Stimulated activated CD8-positive, alpha-beta memory T cell treated with anti-CD3 and anti-CD28 coated beads, Interleukin-7, amount 100 ng/mL, for 4 hours (primary cell): ENCODE measurements at places on chromosomes 13 and 19.
A peak's percentile ranks its signal among the peaks of the same experiment; 100 is the strongest.

- DNase-seq = peak; percentile 93
These were observed at the start of gene REXO1 for GRCh38 chr19:1848399-1849131. Gene REXO1 (minus strand): TSS chr19:1848483. CDS start chr19:1848358, 125 bp downstream.

GRCh38 chr13:26810095-26810494 is 49.5 kb upstream of the GPR12 start:
- no peak for DNase-seq

- no peak for DNase-seq
These were observed 69.9 kb downstream of the C13orf42 start for GRCh38 chr13:51041126-51041525.

DNA sequence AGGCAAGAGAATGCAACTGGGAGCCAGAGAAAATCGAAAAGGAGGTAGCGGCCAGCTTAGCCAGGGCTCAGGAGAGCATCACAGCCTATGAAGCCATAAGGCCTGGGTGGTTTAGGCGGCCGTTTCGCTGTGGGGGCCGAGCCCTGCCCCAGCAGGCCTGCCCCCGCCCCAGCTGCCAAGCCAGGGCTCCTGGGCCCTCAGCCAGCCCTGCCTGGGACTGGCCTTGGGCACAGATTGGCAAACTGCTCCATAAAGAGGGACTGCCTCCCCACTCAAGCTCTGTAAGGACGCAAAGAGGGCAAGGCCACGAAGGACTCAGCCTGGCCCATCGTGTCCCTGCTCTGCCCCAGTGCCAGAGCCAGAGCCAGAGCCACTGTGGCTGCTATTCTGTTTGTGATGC is 10.2 kb downstream of the ZNF653 start:
- no peak for DNase-seq

GRCh38 chr13:106449096-106449495 is 86.4 kb downstream of the EFNB2 start:
- DNase-seq = no peak

DNA sequence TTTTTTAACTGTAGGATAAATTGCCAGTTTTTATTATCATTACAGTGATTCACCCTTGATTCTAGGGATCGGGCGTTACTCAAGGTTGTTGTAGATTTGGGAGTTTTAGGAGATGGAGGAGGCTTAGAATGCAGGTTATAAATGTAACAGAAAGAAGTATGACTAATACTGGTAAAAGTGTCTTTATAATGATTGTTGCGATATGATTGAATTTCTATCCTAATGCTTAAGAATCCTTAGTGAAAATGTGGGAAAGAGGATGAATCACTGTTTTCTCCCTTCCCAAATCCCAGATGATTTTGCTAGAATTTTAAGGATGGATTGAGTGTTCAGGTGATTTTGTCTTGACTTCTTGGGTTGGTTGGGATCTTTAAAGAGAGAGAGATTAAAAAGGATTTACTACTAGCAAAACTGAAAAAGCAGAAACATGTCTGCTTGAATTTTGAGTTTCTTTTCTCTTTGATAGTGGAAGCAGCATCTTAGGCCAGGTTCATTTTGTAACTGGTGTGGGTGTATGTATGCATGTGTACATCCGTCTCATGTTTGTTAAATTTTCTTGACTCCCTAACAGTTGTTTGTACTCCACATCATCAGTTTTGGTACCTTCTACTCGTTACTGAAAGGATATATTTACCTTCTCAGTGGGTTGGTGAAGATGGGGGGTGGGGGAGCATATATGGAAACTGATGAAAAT is 25.9 kb downstream of the ARHGAP35 start:
- no peak for DNase-seq

- no peak for DNase-seq
These were observed at the start of gene LRRC25 for GRCh38 chr19:18397242-18398202. Gene LRRC25 (minus strand): TSS chr19:18397622. CDS start chr19:18396963, 659 bp downstream.

- no peak for DNase-seq
These were observed 1.3 kb downstream of the ZNF749 start for GRCh38 chr19:57436417-57436816.

DNA sequence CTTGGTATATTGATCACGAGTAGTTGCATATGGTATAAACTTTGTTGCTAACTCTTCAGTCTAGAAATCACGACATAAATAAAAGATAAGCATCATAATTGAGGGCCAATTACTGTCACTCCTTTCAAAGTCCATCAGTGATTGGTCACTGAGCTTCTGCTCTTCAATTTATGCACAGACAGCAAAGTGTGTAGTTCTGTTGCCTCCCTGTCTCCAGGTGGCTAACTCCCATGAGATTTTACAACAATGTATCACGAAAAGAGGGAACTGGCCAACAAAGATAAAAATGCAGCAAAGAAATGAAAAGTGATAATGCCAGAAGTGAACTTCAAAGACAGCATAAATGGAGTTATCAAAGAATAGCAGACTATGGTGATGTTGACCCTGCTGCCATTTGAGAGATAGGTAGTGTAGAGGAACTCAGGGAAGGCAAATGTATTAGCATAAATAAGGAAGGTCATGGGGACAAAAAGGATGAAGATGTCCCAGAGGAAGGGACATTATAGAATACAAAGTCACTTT is 12.7 kb upstream of the TNFSF14 start:
- DNase-seq = no peak

GRCh38 chr19:5269926-5270325 is 70.7 kb downstream of the PTPRS start:
- DNase-seq = no peak

- no peak for DNase-seq
These were observed 11.5 kb downstream of the MED16 start for GRCh38 chr19:881385-882071.

- no peak for DNase-seq
These were observed 11.5 kb downstream of the FFAR2 start for GRCh38 chr19:35459414-35460082.

DNA sequence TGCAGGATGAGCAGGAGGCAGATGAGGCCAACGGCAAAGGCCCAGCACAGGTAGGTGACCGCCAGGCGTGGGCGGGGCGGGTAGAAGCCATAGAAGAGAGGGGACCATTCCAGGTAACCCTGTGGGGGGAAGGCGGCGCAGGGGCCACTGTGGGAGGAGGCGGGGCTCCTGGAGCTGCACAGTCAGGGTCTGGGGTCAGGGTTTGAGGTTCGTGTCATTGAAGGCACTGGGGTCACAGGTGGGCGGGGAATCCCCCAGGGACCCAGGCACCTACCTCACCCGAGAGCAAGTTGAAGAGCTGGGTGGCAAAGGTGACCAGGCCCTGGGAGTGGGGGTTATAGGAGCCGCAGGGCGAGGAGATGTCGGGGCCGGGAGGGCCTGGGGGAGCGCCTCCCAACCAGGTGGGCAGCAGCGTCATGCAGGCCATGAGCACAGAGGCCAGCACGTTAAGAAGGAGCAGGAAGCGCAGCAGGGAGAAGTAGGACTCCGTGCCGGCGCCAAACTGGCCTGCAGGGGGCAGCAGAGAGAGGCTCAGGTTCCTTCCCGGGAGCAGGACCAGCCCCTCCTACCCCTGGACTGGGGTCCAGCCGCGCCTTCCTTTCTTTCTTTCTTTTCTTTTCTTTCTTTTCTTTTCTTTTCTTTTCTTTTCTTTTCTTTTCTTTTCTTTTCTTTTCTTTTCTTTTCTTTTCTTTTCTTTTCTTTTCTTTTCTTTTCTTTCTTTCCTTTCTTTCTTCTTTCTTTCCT is 4.6 kb downstream of the TMC4 start:
- peak; percentile 77 for DNase-seq

GRCh38 chr19:5186293-5187050 is 154.1 kb downstream of the PTPRS start:
- no peak for DNase-seq

DNA sequence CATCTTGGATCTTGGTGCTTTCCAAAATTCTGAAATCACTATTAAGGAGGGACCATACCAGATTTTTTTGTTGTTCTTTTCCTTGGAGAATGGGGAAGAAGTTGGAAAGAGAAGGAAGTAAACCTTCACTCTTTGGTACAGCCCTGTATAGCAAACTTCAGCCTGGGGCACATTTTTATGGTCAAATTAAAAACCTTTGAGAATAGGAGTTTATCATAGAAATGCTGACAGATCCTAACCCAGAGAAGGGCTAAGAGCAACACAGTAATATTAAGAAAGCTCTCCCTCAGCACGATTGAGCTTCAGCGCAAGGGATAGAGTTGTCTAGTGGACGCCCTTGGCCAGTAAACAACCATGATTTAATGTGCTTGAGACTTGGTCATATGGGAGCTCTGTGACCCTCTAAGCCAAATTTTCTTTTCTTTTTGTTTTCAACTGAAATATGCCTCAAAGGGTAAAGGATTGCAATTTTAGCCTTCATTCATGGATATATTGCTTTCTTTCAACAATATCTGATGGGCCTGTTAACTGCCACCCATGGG is 294.3 kb upstream of the MAB21L1 start:
- DNase-seq = no peak

DNA sequence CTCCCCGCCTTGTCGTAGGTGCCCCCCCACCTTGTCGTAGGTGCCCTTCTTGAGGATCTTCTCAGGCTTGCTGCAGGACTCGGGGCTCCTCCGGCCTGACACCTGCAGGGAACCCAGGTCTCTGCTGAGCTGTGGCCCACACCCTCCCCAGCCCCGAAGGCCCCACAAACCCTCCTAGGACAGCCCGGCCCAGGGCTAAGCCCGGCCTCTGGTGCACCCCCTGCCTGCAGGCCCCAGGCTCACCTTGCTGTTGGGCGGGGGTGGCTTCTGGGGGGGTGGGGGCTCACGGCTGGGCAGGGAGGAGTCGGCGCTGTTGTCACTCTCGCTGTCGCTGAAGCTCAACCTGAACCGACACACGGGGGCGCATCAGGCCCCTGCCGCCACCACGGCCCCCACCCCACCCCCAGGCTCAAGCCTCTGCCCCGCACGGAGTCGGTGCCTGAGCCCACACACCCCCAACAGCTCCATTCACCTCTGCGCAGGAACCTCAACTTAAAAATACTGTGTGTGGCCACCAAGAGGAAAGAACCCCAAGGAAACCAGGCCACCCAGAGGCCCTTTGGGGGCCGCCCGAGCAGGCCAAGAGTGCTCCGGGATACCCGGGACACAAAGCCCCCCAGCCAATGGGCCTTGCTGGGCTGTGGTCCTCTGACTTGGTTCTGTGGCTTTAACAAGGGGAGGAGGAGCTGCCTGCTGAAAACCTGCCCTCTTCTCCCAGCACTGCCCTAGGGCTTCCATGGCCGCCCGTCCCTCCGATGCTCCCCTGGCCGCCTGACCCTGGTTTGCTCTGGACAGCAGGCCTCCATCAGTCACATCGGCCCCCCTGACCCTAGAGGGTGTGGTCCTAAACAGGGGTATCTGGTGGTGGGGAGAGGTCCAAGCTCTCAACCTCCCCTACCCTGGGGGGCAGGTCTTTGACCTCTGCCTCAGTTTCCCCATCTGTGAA is 65.8 kb downstream of the MLLT1 start:
- DNase-seq = no peak

- no peak for DNase-seq
These were observed 1003.7 kb downstream of the SLITRK1 start for GRCh38 chr13:82878536-82878935.

DNA sequence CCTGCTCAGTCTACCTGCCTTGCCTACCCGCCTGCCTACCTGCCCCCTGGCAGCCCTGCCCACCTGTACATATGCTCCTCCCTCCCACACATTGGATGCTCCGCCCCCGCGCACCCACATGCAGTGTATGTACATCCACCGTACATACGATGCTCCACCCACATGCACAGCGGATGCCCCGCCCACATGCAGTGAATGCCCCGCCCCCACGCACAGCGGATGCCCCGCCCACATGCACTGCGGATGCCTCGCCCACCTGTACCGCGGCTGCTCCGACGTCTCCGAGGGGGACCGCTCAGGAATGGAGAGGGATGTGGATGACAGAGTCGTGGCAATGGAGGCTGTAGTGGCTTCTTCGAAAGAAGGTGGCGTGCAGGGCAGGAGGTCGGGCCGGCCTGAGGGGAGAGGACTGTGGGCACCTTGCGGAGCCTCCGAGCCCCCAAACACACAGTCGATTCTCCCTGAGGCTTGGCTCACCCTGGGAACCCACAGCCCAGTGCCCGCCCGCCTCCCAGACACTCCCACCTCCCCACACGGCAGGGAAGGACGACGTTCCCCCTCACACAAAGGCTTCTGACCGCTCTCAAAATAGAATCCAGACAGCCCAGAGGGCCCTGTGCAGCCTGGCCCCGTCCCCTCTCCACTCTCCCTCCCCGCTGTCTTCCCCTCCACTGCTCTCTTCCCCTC is 16.5 kb upstream of the CACTIN start:
- no peak for DNase-seq

DNA sequence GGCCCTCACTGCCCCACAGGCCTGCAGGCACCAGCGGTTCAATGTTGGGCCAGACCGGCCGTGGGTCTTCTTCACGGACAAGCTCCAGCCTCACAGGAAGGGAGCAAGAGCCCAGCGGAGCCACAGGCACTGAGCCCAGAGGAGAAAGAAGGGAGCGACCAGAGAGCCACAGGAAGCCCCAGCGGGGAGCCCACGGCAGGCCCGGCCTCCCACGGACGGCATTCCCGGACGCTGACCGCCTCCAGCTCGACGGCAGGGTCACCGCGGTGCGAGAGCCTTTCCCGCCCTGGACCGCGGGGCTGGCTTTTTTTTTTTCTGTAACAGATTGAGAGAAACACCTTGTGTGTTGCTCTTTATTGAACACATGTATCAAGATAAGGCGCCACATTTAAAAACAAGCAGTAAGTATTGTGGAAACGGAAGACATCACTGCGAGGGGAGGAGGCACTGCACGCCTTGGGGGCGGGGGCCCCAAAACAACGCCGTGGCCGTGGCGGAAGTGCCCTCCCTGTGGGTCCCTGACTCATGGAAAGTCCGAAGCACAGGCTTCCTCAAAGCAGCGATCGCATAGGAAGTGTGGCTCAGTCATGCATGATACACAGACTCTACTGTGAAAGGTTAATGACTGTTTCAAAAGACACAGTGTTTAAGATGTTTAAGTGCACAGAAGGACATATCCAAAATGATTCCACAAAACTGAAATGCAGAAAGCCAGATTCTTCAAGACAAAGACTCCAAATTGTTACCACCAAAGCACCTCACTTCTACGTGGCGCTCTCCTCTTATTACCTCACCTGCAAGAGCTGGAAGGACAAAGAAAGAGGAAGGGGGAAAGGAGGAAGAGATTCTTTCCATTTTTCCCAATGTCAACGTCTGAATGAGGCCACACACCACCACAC is 3.5 kb downstream of the RASA3 start:
- DNase-seq = peak; percentile 92

DNA sequence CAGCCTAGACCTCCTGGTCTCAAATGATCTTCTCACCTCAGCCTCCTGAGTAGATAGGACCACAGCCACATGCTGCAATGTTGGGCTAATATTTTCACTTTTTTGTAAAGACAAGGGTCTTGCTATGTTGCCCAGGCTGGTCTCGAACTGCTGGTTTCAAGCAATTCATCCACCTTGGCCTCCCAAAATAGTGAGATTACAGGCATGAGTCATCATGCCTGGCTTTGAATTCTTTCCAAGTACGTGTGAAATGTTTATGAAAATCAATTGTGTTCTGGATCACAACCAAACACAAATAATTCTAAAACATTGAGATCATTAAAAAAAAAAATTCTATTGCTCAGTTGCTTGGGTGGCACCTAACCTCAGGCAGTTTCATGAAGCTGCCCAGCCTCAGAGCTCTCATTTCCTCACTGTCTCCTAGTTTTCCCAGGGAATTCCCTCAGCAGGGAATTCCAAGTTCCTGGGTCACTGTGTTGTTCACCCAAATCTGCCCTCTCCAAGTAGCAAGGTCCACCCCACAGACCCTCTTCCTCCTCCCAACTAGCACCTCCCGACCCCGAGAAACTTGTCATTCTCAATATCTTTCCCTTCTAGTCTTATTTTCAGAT is 44.8 kb downstream of the ING1 start:
- no peak for DNase-seq

GRCh38 chr19:33860312-33861090 is 63.8 kb downstream of the KCTD15 start:
- DNase-seq = no peak

- DNase-seq = no peak
These were observed 41.8 kb downstream of the MBD3L2B start for GRCh38 chr19:6979399-6979798.
